Stimulated activated CD8-positive, alpha-beta memory T cell treated with anti-CD3 and anti-CD28 coated beads, Interleukin-15, amount 100 ng/mL, for 48 hours (primary cell): ENCODE measurements at places on chromosomes 3 and 15.

DNA sequence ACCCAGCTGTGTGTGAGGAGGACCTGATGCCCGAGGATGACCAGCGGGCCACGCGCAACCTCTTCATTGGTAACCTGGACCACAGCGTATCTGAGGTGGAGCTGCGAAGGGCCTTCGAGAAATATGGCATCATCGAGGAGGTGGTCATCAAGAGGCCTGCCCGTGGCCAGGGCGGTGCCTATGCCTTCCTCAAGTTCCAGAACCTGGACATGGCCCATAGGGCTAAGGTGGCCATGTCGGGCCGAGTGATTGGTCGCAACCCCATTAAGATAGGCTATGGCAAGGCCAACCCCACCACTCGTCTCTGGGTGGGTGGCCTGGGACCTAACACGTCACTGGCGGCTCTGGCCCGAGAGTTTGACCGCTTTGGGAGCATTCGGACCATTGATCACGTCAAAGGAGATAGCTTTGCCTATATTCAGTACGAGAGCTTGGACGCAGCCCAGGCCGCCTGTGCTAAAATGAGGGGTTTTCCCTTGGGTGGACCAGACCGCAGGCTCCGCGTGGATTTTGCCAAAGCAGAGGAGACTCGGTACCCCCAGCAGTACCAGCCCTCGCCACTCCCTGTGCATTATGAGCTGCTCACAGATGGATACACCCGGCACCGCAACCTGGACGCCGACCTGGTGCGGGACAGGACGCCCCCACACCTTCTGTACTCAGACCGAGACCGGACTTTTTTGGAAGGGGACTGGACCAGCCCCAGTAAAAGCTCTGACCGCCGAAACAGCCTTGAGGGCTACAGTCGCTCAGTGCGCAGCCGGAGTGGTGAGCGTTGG lies 1.5 kb downstream of the RBM15B start:
- no peak for DNase-seq

- DNase-seq = no peak
Observed at GRCh38 chr3:144181062-144181461, 209.4 kb downstream of the DIPK2A start.

GRCh38 chr3:178302966-178303930 lies 233.0 kb upstream of the KCNMB2 start:
- DNase-seq = no peak

DNA sequence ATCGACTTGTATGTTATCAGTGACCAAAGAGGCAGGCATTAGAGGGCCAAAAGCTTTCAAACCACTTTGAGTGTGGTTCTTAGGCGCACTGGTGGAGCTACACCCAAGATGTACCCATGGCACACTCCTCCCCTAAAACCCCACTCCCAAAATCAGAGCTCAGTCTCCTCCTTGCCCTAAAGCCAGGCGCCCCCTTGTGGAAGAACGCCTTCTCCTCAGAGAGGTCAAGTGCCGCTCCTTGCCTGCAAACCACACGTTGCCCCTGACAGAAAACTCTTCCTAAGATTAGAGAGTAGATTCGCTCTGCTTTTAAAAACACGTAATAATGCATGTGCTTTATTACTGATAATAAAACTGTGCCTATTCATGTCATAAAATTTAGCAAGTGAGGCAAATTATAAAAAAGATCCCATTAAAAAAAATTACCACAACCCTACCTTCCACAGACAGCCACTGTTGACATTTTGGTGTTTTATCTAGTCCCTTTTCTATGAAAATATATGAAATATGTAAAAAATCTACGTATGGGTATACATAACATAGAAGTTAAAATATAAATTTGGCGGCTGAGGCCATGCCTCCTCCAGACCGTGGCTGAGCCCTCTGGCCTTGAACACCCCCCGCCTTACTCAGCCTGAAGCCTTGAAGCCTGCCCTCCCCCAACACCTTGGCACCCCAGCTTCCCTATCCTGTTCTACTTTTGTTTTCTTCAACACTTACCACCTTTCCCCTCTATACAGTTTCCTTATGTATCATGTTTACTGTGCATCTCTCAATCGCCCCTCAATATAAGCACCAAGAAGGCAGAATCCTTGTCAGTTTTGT lies 33.5 kb downstream of the BCL2L10 start:
- DNase-seq = peak; percentile 65

DNA sequence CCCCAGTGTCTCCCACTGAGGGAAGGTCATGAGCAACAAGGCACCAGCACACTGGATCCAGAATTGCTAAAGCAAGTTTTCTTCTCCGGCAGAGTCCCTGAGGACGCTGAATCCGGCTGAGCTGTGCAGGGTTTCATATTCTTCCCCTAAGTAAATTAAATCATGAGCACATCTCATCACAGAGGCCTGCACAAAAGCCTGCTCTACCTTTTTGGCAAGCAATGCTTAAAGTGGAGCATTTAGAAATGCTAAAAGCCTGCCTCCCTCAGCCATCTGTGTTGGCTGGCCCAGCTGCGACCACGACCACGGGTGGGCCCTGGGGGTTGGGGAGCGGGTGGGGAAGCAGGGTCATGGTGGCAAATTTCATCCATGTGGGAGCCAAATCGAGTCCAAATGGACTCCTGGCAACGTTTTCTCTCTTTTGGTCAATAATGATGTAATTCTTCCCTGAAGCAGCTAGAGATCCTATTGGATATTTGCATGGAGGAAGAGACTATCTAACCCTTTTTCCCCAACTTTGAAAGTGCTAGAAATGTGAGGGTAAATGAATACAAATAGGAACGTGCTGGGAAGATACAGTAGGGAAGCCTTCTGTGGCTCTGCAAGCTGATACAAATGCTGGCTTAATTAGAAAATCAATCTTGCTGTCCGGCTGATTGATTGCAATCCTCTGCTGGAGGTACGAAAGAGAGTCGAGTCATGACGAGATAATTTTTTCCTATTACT lies 532.8 kb upstream of the TBL1XR1 start:
- DNase-seq = no peak

GRCh38 chr3:194364652-194365434 lies 4.7 kb downstream of the LRRC15 start:
- DNase-seq = no peak

DNA sequence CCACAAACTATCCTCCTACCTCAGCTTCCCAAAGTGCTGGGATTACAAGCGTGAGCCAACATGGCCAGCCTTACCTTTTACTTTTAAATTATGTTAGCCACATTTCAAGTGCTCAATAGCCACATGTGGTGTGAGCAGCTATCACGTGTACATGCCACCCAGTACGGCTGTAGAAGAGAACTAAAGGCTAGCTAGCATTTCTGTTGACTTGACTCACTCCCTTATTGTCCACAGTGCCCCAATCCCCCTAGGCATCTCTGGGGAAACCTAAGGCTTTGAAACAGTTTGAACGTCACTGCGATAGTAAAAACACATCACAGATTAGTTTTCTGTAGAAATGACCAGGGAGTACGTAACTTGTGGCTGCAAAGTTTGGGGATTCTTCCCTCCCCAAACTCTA lies 12.0 kb downstream of the C15orf40 start:
- DNase-seq = no peak

- no peak for DNase-seq
Observed at GRCh38 chr3:64141476-64141875, 83.8 kb downstream of the PRICKLE2 start.

DNA sequence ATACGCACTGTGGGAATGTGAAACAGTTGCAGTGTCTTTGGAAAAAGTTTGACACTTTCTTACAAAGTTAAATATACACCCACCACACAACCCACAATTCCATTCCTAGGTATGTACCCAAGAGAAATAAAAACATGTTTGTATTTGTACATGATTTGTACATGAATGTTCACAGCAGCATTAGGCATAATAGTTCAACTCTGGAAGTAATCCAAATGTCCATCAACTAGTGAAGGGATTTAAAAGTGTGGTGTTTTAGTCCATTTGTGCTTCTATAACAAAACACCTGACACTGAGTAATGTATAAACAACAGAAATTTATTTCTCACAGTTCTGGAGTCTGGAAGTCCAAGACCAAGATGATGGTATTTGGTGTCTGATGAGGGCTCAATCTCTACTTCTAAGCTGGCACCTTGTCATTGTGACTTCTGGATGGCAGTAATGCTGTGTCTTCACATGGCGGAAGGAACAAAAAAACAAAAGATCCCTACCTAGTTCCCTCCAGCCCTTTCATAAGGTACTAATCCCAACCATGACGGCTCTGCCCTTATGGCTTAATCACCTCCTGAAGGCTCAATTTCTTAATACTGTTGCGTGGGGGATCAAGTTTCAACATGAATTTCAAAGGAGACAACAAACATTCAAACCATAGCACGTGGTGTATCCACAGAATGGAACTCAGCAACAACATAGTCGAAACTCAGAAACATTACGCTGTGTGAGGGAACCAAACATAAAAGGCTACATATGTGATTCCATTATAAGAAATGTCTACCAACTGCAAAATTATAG lies 120.5 kb downstream of the AQP9 start:
- DNase-seq = no peak

GRCh38 chr3:113952921-113953320 lies 5.1 kb downstream of the ZDHHC23 start:
- no peak for DNase-seq

GRCh38 chr15:77815015-77815414 lies 182.3 kb upstream of the LINGO1 start:
- no peak for DNase-seq

GRCh38 chr15:97210277-97210676 lies 750.2 kb upstream of the ARRDC4 start:
- DNase-seq = no peak

- DNase-seq = no peak
Observed at GRCh38 chr15:50884540-50884939, 23.9 kb upstream of the AP4E1 start.

DNA sequence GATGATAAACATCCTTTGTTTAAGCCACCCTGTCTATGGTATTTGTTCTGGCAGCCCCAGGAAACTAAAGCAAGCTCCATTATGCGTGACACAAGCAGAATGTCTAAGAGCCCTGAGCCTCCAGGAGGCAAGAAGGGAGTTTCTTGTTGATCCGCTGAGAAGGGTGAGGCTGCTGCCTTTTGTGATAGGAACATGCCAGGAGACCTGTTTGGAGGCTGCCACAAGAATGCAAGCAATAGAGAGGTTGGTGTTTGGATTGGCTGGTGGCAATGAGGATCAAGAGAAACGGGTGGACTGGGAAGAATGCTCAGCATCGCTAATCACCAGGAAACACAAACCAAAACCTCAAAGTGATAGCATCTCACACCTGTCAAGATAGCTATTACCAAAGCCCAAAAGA lies 104.8 kb downstream of the ASB7 start:
- DNase-seq = no peak

DNA sequence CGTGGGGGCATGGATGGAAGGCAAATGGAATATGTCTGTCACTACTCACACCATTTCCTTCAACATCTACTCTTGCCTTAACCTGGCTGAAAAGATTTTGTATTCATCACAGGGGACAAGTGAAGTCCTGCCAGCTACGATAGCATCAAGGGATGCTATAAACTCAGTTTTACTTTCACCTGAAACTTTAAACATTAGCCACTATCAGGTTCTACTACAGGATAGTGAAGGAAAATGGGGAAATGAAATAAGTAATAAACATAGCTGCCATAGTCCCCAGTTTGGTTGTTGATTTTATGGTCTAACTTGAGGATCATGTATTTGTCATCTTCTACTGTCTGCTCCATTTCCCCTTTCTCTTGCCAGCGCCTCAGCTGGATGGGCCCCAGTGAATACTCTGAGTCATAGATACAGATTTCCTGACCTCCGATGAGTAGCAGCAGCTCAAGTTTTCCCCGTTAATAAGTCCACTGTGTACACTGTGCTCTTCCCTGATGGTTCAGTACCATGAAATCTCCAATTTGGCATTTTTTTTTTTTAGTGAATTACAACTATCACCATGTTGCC lies 338.2 kb upstream of the SLCO3A1 start:
- DNase-seq = no peak

GRCh38 chr3:173529062-173529711 lies 131.6 kb downstream of the NLGN1 start:
- no peak for DNase-seq

GRCh38 chr3:61564395-61565059 lies 3.2 kb downstream of the PTPRG start:
- DNase-seq = no peak

DNA sequence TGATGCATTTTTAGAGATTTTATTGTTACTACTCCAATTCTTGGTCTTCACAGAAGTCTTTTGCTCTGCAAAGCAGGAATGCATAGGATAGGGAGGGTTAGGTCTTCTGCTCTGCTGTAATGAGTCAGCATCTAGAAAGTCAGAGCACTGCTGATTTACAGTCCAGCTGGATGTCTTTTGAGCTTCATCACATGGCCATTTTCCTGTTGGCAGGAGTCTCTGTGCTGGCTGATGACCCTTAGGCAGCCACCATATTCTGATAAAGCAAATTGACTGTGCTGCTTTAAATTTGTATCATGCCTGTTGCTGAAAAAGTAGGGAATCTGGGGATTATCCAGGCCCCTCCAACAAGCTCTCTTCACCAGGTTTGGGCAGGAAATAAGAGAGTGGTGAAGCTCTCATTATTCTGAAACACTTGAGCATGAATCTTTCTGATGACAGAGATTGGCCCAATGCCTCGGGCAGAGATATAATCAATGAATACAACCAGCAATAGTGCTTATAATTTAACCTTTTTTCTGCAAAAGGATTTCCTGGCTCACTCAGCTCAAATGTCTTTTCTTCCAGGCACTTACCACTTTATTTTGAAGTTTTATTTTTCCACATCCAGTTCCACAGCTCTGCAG lies 9.7 kb upstream of the CRBN start:
- DNase-seq = no peak

DNA sequence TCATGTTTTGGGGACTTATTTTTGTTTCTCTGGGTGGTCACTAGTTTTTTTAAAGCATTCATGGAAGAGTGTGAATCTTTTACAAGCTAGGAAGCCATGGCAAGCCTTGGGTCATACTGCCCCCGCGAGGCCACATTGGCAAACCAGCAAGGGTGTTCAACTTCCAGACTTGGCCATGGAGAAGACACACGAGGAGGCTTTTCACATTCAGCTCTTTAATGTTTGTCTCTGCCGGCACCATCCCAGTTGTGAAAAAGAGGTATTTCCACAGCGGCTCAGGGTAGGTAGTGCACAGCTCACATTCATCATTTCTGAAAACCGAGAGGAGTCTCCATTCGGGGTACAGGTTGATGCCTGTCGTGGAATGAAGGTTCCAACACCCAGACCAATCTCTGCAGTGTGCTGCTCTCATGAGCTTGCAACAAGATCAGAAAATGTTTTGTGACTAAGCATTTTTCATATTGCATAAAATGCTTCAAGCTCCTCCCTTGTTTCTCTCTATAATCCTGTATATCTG lies 7.7 kb downstream of the CCR5 start:
- DNase-seq = peak; percentile 39

GRCh38 chr15:51634591-51635198 lies 12.1 kb upstream of the DMXL2 start:
- DNase-seq = peak; percentile 4

DNA sequence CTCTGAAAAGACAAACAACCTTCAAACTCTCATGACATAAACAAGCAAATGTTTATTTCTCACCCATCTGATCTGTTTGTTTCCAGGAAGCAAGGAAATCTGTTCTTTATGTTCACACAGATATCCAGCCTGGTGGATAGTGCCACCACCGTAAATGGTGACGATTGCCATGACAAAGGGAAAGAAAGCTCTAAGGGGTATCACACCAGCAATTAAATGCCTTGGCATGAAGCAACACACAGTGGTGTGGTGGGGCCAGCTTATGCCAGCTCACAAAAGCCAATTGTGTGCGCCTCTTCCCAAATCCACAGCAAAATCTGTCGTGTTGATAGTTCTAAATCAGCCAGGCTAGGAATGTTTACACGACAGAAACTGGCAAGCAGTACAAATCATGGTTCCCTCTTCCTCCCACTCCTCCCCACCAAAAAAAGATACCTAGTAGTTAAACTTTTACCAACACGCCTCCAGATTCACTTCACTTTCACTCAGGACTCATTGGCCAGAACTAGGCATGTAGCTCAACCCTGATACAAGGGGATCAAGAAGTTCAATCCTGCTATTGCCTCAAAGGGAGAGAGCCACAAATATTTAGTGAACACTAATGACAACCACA lies 189.2 kb upstream of the SLCO3A1 start:
- DNase-seq = no peak
